ENCODE measurements at places on chromosomes 2 and 18. TPM values are rescaled to one million over a fixed set of nuclear protein-coding genes. Genes with fewer than 3 reads are reported as not detected.

DNA sequence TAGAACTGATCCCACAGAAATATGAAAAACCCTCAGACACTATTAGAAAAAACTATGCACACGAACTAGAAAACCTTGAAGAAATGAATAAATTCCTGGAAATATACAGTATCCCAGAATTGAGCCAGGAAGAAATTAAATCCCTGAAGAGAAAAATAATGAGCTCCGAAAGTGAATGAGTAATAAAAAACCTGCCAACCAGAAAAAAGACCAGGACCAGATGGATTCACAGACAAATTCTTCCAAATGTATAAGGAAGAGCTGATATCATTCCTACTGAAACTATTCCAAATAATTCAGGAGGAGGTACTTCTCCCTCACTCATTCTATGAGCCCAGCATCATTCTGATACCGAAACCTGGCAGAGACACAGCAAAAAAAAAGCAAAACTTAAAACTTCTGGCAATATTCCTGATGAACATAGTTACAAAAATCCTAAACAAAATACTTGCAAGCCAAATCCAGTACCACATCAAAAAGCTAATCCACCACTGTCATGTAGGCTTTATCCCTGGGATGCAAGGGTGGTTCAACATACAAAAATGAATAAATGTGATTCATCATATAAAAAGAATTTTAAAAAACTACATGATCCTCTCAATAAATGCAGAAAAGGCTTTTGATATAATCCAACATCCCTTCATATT is 1397.6 kb upstream of the DDX18 start:
- DNase-seq: no peak

GRCh38 chr18:48921305-48922225 is 29.2 kb downstream of the SMAD7 start:
- no peak for DNase-seq

GRCh38 chr2:56001947-56002346 is 78.4 kb upstream of the EFEMP1 start:
- no peak for DNase-seq

DNA sequence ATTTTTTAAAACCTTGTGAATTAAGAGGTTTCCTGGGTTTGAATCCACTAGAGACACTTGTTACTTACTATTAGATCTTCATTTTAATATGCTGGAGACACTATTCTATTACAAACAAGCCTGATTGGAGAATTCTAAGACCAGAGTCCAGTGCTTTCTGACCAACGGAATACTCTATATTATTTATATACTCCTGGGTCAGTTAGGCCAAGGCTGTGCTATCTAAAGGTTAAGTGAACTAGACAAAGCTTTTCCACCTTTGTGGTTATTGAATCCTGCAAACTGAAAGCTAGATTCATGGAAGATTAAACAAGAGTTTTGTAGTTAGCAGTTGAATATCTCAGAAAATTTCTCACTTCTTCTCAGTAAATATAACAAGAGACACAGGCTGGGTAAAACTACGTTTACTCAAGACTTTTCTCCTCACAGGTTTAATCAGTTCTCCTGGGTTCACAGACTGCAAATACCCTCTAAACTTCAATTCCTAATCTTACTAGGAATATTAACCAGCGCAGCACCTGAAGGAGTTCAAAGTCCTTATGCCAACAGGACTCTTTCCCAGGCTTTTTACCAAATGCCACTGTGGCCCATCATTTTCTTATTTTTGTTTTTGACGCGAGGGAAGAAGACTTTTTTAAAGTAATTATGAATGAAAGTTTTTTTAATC is 66.4 kb downstream of the COL4A4 start:
- no peak for DNase-seq

GRCh38 chr18:354003-354402 is 86.2 kb upstream of the THOC1 start:
- no peak for DNase-seq

DNA sequence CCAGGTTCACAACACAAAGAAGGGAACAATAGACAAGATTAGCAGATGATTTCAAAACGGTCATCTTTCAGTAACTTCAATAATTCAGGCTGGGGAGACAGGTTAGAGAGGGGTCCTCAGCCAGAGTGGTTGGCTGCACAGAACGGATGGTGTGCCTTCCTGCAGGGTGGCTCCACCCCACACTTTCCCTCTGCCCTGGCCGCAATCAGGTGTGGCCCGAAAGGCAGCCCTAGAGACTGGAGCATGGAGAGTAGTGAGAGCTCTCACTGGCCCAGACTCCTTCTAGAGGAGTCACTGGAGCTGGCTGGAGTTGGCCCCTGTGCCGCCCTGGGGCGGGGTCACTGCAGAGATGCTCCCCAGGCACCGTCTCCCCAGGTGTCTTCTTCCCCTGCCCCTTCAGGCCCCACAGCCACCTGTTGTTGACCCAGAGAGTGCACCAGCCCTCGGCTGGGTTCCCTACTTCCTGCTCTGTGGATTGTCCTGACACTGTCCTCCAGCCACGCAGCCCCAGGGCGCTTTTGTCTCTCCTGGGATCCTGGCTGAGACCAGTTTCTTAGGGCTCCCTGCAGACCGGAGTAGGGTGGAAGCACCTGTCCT is 126.8 kb downstream of the PXDN start:
- peak; percentile 35 for DNase-seq

The COL6A3 gene
- not detected for total RNA-seq

- no peak for DNase-seq
Observed at GRCh38 chr2:101463911-101464641, 10.8 kb downstream of the RFX8 start.

DNA sequence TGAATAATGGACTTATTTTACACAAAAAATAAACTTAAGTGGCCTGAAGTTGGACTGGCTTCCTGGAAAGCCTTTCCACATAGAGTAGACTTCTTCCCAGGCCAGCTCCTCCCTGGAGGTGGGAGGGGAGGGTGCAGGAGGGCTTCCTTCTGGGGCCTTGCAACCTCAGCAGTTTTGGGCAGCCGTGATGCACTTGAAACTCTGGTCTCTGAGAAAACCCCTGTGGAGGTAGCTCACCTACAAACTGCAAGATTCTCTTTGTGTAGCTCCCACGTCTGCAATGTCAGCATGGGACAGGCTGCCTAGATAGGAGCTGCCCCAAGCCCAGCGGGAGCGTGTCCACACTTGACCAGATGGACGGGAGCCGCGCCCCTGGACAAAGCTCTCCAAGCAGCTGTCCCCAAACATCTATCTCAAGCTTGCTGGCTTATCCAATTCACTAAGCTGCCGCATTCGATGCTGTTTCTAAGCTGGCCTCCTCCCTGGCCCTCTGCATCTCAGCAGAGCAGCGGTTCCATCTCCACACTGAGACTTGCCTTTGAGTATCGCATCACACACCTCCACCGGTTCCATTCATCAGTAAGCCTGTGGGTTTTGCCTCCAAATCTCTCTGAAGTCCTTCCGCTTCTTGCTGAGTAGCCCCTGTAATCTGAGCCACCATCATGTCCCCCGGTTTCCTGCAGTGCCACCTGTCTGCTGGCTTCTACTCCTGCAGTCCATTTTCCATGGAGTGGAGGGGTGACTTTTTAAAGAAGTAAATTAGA is 1.6 kb upstream of the LPIN1 start:
- DNase-seq: peak; percentile 22

DNA sequence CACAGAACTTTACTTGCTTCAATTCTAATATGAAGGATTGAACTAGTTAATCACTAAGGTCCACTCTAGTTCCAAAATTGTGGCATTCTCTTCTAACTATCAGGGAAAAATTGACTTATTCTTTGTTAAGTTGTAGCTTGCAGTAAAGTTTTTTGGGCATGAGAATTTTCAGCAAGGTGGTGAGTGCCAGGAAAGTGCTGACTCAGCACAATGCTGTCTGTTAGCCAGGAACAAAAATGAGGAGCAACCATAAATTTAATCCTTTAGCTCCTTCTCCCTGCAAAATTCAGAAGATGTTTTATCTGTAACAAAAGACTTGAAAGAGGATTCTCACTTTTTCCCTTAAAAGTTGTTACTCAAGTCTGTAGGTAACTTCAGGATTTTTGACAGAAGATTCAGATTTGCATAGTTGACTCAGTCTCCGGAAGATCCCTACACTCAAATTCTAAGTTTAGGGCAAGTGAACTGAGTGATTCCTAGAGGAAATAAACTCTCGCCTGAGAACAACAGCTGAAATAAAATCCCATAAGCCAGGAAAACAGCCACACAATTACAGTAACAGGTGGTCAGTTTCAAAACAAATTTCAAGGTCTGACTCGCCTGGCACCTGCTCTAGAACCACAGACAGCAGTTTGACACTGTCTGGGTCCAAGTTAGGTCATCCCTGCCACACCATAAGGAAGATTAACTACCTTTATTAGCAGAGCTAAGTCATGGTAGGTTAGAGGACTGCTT is 20.2 kb upstream of the DARS1 start:
- no peak for DNase-seq

- no peak for DNase-seq
Observed at GRCh38 chr18:69246027-69246426, 154.7 kb upstream of the DOK6 start.

The GRB14 gene
- total RNA-seq: 15.9 TPM
